Fibroblast of villous mesenchyme (primary cell): ENCODE measurements at places on chromosomes 1 and 21. TPM values are rescaled to one million over a fixed set of nuclear protein-coding genes. Genes with fewer than 3 reads are reported as not detected.

The LAMC1 gene
- total RNA-seq: 541 and 761 TPM in 2 replicates

The UBIAD1 gene
- 9.0 and 9.5 TPM in 2 replicates for total RNA-seq

The ITLN2 gene
- total RNA-seq: not detected in 2 replicates

The KPNA6 gene
- total RNA-seq: 61.8 and 96.7 TPM in 2 replicates

The PLD5 gene
- total RNA-seq: not detected in 2 replicates

The DRAM2 gene
- 37.7 and 58.3 TPM in 2 replicates for total RNA-seq

The PGLYRP3 gene
- not detected in 2 replicates for total RNA-seq

The MYOG gene
- total RNA-seq: not detected in 2 replicates

The IL22RA1 gene
- total RNA-seq: not detected in 2 replicates

The SLFNL1 gene
- under 0.01 and 0.64 TPM in 2 replicates for total RNA-seq

The CCDC27 gene
- total RNA-seq: not detected in 2 replicates

The HORMAD1 gene
- total RNA-seq: 0.43 and 1.3 TPM in 2 replicates

The SAMD13 gene
- under 0.01 and 0.64 TPM in 2 replicates for total RNA-seq

The MED8 gene
- total RNA-seq: 69.3 and 79.5 TPM in 2 replicates

The GIPC2 gene
- 0.32 and 0.43 TPM in 2 replicates for total RNA-seq

The MSH4 gene
- under 0.01 and 0.43 TPM in 2 replicates for total RNA-seq

The RBM11 gene
- total RNA-seq: 0.32 and 0.43 TPM in 2 replicates

The ARHGAP30 gene
- total RNA-seq: under 0.01 TPM in 1 of 2 replicates, not detected in the other

The FNDC10 gene
- 0.43 and 2.6 TPM in 2 replicates for total RNA-seq

The CTSS gene
- total RNA-seq: 4.7 and 7.4 TPM in 2 replicates

The CORT gene
- 0.32 TPM in 1 of 2 replicates, not detected in the other for total RNA-seq

The BACE2 gene
- total RNA-seq: 3.0 and 7.1 TPM in 2 replicates
